ENCODE measurements at places on chromosomes 11 and 22.

DNA sequence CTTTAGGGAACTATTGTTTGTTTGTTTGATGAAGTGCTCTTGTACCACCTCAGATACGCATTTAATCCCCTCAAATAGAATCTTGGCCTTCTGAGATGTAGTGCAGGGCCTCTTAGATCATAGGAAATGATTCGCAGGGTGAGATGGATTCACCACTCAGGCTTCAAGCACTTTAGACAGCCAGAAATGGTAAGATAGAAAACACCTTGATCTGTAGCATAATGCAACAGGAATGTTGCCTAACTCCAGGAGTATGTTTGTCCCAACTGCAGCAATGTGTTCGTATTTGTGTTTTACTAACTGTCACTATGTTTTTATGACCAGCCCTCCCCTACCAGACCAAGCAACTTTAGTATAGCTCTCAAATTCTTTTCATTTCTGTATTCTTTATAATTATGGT, 761.2 kb downstream of the NELL1 start:
- no peak for DNase-seq

DNA sequence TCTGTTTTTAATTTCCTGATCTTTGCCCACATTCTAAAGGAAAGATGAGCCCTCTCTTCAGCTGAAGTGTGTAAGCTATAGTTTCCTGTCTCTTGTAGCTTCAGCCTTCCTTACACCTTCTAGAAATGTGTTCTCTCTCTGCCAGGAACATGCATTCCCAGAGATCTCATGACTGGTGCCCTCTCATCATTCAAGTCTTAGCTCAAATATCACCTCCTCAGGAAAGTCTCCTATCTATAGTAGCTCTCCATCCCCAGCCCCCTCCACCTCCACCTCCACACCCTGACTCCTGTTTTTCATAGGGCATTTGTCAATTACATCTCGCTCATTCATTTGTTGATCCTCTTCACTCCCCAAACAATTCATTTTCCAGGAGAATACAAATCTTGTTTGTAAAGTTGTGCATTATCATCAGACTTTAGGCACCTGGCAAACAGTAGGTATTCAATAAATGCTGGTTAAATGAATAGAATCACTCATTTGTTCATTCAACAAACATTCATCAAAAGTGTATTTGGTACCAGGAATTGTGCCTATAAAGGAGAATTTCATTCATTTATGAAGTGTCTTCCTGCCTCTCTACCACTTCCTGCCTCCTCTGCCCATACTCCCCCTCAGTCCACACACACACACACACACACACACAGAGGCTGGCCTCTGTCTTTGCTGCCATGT, 160.3 kb downstream of the BBOX1 start:
- DNase-seq, result no peak

GRCh38 chr11:8262552-8263108, 1.0 kb downstream of the LMO1 start:
- DNase-seq, result no peak

DNA sequence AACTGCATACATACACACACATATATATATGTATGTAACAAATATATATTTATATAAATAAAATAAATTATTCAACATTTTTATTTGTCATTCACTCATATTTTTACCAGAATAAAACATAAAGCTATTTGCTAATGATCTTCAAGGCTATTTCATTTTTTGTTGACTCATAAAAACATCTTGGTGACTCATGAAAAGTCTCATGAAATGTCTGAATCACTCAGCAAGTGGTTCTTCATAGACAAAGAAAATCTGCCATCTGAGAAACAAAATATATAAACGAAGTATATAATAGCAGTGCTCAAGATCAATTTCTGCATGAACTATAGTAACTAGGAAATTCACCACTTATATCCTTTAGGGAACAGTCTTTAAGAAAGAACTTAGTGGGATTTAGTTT, 764.8 kb upstream of the FAT3 start:
- no peak for DNase-seq

GRCh38 chr11:118223570-118223969, 1.2 kb downstream of the JAML start:
- no peak for DNase-seq

- DNase-seq, result no peak
Measured at GRCh38 chr11:80103142-80103859, 662.5 kb upstream of the TENM4 start.

DNA sequence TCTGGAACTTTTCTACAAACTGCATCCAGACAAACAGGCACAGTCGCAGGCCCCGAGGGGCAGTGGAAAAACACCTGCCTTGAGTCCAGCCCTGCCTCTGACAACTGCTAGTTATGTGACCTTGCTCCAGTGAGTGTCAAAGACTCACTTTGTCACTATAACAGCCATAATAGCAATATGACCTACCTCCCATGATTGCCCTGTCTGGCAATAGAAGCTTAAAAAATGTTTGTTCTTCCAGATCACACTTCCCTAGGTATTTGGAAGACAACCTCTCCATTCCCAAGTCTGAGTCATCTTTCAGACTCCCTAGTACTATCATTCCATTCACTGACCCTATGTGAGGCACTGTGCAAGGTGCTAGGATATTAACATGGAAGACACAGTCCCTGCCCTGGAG, 74.5 kb downstream of the RPL27A start:
- no peak for DNase-seq

DNA sequence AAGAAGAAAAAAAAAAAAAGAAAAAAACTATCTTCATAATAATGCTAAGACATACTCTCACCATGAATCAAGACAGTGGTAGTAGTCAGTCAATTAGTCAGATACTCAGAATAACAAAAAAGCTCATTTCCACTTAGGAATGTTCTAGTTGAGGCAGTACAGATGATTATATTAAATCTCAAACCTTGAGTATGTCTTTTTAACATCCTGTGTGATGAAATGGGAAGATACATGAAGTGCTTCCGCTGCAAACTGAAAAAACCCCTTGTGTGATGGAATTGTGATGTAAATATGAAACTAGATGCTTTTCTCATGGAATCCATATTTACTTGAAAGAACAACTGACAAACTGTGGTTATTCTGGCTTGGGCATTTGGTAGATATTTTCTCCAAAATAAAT, 13.7 kb downstream of the AMOTL1 start:
- no peak for DNase-seq

GRCh38 chr11:14059491-14059890, 97.0 kb downstream of the SPON1 start:
- no peak for DNase-seq

- no peak for DNase-seq
Measured at GRCh38 chr11:24934733-24935439, 438.0 kb downstream of the LUZP2 start.

DNA sequence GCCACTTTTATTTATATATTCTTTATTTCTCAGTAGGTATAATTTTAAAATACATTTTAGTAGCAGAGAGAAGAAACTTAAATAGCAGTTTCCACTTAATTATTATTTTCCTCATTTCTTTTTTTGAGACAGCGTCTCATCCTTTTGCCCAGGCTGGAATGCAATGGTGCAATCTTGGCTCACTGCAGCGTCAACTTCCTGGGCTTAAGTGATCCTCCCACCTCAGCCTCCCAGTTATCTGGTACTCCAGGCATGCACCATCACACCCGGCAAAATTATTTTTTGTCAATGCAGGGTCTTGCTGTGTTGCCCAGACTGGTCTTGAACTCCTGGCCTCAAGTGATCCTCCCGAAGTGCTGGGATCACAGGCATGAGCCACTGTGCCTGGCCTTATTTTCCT, 38.3 kb downstream of the ATG13 start:
- no peak for DNase-seq

DNA sequence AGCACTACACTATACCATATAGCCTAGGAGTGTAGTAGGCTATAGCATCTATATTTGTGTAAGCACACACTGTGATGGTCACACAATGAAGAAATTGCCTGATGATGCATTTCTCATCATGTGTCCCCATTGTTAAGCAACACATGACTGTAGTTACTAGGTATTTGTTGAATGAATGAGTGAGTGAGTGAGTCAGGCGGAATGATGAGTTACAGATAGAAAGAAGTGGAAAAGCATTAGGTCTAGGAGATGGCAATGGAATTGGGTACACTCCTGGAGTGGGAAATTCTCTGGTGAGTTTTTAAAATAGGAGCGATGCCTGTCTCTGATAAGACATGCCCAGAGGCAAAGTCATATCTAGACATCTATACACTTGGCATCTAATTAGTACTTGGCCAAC, 160.5 kb upstream of the TBCEL start:
- DNase-seq, result no peak

- DNase-seq, result peak; percentile 6
Measured at GRCh38 chr11:9459667-9460321, 1.0 kb upstream of the ZNF143 start.

DNA sequence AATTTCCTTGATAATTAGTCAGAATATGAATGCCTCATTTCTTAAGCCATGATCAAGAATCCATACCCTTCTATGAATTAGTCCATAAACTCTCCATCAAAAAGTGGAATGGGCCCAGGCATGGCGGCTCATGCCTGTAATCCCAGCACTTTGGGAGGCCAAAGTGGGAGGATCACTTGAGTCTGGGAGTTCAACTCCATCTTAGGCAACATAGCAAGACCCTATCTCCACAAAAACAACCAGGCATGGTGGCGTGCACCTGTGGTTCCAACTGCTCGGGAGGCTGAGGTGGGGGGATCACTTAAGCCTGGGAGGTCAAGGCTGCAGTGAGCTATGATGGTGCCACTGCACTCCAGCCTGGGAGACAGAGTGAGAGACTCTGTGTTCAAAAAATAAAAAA, 52.1 kb upstream of the SHANK2 start:
- DNase-seq, result no peak
